Cardiac septum (tissue), 1 donor: ENCODE measurements at places on chromosomes 12 and 14. TPM values are rescaled to one million over a fixed set of nuclear protein-coding genes. Genes with fewer than 3 reads are reported as not detected.
A peak's percentile ranks its signal among the peaks of the same experiment; 100 is the strongest.

DNA sequence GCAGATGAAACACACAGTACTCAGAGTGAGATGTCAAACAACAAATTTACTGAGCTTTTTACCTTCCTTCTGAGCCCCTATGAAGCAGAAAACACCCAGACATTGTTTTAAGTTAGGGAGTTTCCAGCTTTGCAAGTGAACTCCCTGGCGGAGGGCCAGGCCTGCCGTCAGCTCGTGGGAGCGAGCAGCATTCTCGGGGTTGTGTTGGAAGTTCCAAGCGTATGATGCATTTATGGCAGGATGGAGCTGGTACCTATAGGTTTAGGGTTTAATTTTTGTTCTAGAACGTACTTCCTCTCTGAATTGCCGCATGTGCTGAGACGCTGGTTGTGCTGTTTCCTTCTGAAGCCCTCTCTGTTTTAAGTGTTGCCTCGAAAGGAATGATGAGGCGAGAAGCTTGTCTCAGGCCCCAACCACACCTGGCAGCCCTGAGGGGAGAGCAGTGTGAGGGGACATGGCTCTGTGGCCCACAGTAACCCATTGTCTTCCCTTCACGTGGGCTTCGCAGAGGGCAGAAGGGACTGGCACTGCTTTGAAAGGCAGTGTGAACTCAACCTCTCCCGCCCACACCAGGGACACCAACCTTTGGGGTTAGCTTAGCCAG, 76.6 kb downstream of the SSPN start:
- DNase-seq, result peak; percentile 87

The CISTR gene
- total RNA-seq, result 0.75 TPM

DNA sequence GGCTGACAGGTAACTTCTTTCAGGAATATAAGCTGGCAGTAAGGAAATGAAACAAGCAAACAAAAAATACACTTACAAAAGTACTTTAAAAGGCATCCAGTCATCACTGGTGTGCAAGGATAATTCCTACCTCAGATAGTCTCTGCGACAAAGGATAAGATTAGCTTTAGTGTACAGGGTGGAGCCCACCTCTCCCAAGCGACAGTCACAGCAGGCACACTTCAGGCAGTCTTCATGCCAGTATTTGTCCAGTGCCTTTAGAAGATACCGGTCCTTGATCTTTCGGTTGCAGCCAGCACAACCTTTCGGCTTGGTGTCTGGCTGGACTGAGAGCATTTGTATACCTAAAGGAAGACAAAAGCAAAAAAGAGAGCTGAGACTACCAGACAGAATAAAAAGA, 5.4 kb downstream of the LMO3 start:
- DNase-seq, result no peak

DNA sequence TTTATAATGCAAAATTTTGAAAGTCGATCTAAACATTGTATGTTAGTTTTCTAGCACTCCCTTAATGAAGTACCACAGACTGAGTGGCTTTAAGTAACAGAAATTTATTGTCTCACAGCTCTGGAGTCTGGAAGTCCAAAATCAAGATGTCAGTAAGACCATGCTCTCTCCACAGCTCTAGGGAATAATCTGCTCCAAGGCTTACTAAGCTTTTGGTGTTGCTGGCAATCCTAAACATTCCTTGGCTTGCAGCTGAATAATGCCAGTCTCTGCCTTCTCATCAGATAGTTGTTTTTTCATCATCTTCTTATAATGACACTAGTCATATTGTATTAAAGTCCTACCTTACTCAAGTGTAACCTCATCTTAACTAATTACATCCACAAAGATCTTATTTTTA, 102.2 kb downstream of the RASSF9 start:
- no peak for DNase-seq
